ENCODE measurements at places on chromosomes 3 and 15.

DNA sequence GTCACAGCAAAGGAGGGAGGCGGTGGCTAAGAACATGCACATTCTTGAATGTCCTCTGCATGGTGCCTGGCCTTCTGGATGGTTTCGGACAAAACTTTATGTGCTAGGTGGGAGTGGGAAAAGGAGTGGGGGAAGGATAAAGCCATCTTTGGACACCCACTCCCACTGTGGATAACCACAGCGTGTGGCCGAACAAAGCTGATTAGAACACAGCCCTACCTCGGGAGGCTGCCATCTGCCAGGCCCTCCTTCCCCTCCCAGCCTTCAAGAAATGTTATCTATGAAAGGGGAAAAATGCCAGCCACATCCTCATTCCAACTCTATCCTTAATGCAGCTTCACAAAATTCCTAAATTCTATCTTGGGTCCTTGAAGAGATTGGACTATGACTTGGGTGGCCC is 18.8 kb downstream of the AMOTL2 start:
- no peak for DNase-seq

DNA sequence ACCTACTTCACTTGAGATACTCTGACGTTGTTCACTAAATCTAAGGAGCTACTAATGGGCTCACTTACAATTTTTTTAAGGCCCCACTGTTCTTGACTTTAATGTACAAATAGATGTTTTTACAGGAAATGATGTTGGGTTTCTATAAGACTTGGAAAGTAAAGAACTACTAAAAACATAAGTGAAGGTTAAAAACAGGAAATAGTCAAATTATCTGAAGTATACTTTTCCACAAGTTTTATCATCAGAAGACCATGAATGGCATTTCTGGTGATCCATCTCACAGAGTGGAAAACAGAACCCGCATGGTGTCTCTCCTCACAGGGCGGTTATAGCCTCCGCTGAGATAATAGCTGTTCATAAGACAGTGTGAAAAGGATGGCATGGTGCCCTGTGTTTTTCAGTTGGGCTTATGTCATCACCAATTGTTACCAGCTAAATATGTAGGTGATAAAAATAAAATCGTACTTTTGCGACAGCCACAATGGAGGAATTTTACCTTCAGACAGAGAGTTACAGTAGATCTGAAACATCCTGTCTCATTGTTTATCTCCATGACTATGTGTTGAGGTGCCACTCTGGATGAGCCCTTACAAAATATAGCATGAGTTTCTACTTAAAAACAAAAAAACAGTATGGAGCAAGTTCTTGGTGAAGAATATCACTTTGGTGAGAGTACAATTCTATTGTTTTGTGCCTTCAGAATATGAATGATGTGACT is 462.4 kb downstream of the RAP2B start:
- DNase-seq: no peak

GRCh38 chr15:76393614-76394013 is 57.0 kb downstream of the ISL2 start:
- no peak for DNase-seq

GRCh38 chr3:62134061-62134496 is 239.3 kb downstream of the FEZF2 start:
- DNase-seq: no peak

GRCh38 chr3:176951144-176951543 is 246.1 kb downstream of the TBL1XR1 start:
- no peak for DNase-seq

GRCh38 chr15:26721232-26721967 is 51.5 kb downstream of the GABRB3 start:
- DNase-seq: no peak

DNA sequence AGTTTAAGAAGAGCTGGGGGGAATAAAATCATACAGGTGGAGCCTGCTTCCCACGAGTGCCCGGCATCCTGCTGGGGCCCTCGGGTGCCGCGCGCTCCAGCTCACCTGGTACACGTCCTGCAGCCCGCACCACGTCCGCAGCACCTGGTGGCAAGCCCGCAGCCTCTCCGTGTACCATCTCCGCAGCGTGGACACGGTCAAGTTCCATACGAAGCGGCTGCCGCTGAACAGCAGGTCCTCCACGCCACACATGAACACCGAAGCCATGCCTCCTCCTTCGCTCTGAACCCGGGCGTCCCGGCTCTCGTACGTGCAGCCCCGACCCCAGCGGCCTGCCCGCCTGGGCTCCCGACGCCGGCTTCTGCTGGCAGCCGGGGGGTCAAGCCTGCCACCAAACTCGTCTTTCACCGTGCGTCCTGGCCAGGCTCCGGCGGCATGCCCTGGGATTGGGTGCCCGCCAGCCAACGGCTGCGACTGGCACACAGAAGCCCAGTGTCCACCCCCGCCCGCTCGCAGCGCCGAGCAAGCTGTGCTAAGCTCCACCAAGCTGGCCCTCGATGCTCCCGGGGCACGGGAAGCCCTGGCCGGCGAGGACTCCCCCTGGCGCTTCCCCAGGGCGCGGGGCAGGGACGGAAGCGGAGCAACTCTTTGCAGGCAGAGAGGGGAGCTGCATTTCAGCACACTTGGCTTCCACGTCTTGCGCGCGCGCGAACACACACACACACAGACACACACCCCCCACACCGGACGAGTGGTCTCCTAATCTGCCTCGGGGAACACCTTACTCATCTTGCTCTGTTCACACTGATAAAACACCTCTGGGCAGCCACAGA is at the start of gene FRMD4B:
Gene FRMD4B, minus strand, starts transcription at position 366 of the 833 bp plus-strand sequence. Its CDS starts 99 bp downstream, at position 267.
- peak; percentile 73 for DNase-seq

DNA sequence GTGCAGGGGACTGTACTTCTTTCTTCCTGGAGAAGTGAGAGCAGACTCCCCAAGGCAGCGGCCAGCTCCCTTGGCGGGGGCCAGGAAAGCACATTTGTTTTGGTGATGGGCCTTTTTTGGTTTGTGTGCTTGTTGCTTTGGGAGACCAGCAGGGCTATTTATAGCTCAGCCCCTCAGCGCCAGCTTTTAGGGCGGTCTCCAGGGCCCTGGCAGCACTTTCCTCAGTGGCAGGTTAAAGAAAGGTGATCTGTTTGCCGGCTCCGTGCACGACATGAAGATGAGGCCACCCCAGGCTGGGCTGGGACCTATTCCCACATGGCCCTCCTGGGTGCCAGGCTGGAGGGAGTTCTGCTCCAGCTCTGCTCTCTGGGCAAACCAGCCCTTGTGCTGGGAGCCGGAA is 21.8 kb downstream of the SLC6A11 start:
- no peak for DNase-seq

- no peak for DNase-seq
Measured at GRCh38 chr15:82543160-82543559, 2.9 kb upstream of the RPS17 start.

GRCh38 chr3:64971602-64972001 is 283.8 kb upstream of the ADAMTS9 start:
- no peak for DNase-seq

GRCh38 chr3:124639406-124640237 is 90.6 kb upstream of the UMPS start:
- no peak for DNase-seq

GRCh38 chr3:100295089-100295488 is 34.3 kb downstream of the TBC1D23 start:
- no peak for DNase-seq

GRCh38 chr3:39668420-39668819 is 141.0 kb upstream of the MYRIP start:
- DNase-seq: no peak

GRCh38 chr15:83954506-83954905 is 281.1 kb upstream of the GOLGA6L4 start:
- no peak for DNase-seq

DNA sequence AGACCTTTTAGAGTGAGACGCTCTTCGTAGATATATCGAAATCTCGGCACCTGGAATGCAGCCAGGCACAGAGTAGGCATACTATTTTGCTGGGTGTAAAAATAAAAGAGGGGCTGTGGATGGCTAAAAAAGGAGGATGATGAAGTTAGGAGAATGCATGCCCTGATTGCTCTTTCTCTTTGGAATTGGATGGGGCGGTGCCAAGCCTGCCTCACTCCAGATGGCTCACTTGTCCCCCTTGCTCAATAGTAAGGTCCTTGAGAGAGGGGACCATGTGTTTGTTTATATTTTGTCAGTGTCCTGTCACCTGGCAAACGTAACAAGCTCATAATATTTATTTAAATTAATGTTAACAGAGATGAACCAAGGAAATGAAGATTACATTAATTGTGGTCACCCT is 33.0 kb downstream of the SNRK start:
- DNase-seq: no peak

- no peak for DNase-seq
Measured at GRCh38 chr3:106018102-106018501, 149.3 kb upstream of the CBLB start.

DNA sequence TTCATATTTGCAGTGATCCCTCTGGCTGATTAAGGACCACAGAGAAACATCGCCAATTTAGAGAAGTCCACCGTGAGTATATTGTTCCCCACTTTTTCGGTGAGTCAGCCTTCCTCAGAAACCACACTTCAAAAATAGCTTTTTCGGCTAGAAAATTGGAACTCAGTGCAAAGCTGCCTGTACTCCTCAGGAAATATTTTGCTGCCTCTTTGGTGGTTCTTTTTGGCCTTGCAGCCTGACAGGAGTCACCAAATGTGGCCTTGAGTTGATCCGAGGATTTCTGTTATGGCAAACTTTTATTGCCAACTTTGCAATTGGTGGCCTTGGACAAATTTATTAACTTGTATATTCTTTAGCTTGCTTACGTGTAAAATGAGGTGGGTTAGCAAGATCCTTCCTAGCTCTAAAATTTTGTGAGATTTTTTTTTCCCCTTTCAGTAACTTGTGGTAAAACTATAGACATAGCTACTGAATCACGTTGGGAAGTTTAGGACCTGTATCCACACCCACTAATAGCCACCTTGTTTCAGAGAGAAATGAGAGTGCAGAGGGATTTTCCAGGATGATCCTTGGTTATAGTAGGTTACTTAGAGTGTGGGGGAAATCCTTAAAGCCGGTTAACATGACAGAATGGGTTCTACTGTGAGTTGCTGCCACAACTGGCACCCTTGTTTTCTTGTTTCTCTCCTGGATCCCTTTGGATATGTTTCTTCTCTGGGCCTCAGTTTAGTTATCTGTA is 9.9 kb downstream of the ARL6IP5 start:
- DNase-seq: no peak

DNA sequence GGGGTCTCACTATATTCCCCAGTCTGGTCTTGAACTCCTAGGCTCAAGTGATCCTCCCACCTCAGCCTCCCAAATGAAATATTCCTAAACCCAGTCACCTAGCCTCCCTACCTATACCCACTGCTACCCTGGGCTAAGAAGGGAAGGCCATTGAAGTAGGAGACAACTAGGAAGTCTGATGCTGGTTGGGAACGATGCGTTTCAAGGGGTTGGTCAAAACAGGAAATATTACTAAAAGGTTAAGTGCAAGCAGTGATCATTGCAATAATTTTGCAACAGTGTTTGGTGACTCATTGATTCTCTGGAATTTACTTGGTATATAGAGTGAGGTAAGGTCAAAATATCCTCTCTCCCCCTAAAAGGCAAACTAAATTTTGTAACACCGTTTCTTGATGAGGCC is 4.6 kb upstream of the UQCRC1 start:
- DNase-seq: no peak

DNA sequence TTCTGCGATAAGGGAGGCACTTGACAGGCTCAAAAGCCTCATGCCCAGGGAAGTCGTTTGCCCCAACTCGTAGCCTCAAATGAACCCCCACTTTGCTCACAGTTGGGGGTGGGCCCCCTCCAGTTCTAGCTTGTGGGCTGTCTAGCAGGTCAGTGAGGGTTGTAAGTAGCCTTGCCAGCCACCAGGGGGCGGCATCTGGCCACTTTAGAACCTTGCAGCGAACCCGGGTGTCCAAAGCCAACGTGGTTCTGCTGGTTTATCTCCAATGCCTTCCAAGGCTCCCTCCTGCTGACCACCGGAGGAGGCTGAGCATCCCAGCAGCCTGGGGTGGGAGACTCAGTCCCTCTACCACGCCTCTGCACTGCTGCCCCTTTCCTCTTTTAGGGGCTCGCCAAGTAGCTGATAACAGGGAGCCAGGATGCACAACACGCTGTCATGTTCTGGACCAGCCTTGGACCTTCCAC is 9.2 kb upstream of the RBSN start:
- peak; percentile 78 for DNase-seq

DNA sequence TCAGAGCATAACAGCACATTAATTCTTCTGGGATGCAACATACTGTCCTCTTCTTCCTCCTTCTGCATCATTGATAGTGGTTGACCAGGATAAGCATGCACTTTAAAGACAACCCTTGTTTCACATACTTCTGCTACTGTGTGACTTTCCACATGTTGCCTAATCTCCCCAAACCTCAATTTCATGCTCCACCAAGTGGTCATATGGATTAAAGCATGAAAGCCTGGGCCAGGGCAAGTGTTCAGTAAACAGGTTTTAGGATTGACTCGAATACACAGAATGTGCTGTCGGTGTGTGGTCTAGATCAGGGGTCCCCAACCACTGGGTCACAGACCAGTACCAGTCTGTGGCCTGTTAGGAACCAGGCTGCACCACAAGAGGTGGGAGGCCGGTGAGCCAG is 22.5 kb upstream of the BFSP2 start:
- no peak for DNase-seq

DNA sequence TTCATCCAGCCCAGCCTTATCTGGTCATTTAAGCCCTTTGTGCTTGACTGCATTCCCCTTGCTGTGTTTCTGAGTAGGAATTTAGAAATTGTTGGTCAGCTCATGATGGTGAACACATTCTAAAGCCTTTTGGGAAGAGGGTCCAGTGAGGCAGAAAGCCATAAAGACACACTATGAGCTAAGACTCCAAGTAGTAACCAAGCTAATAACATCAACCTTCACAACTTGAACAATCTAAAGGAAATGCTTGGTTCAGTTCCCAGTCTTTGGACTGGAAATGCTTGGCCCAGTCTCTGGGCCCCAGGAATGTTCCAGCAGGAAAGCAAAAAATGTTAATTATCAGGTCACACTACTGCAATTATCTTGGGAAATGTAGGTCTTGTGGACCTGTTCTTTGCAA is 7.7 kb downstream of the PLSCR1 start:
- DNase-seq: no peak

- DNase-seq: no peak
Measured at GRCh38 chr15:59443341-59444072, 5.5 kb downstream of the FAM81A start.

DNA sequence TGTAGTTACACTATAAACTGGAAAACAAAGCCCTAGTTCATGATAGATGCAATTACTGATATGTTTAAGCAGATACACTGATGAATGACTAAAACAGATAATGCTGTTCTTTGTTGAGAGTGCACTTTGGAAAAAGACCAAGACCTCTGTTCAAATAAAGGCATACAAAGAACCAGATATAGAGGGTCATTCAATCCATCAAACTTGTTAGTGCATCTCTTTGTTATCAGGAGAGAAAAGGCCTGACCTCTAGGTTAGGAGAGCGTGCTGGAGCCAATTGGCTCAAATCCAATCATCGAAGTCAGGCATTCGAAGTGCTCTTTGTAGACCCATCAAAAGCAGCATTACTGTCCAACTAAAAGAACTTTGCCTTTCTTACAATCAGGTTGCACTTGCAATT is 124.2 kb downstream of the TFG start:
- DNase-seq: no peak

GRCh38 chr3:57949785-57950615 is 58.2 kb upstream of the FLNB start:
- DNase-seq: no peak
